Type B pancreatic cell (in vitro differentiated cells): ENCODE measurements at places on chromosomes 2 and 18. TPM values are rescaled to one million over a fixed set of nuclear protein-coding genes. Genes with fewer than 3 reads are reported as not detected.

Gene ACYP2
- 9.8 and 10.1 TPM in 2 replicates for total RNA-seq

Gene DNAJB2
- total RNA-seq: 68.5 and 109 TPM in 2 replicates

Gene CENPA
- 9.0 and 24.7 TPM in 2 replicates for total RNA-seq

Gene CNDP1
- 0.48 and 0.67 TPM in 2 replicates for total RNA-seq

Gene DCC
- total RNA-seq: 5.4 and 11.6 TPM in 2 replicates

Gene CHRNG
- total RNA-seq: 0.50 and 0.87 TPM in 2 replicates

Gene TCF23
- total RNA-seq: not detected in 2 replicates

Gene GRB14
- total RNA-seq: 8.8 and 11.6 TPM in 2 replicates

Gene SP9
- 0.56 TPM in 1 of 2 replicates, not detected in the other for total RNA-seq

Gene ZBTB7C
- total RNA-seq: 13.0 and 40.9 TPM in 2 replicates

Gene CYRIA
- total RNA-seq: 6.5 and 28.2 TPM in 2 replicates

Gene GNAL
- total RNA-seq: 8.3 and 12.9 TPM in 2 replicates

Gene IL36B
- not detected in 2 replicates for total RNA-seq

Gene PLGLB2
- 3.4 and 5.1 TPM in 2 replicates for total RNA-seq

Gene SLC14A1
- 0.76 and 2.4 TPM in 2 replicates for total RNA-seq

Gene FAM228A
- not detected in 2 replicates for total RNA-seq

Gene PLCD4
- total RNA-seq: 0.40 and 1.4 TPM in 2 replicates

Gene STPG4
- 0.36 TPM in 1 of 2 replicates, not detected in the other for total RNA-seq

Gene SERPINB10
- not detected in 2 replicates for total RNA-seq

Gene MAP3K19
- total RNA-seq: 0.24 and 1.1 TPM in 2 replicates

Gene DSG4
- 0.07 and 0.17 TPM in 2 replicates for total RNA-seq

Gene GAL3ST2
- total RNA-seq: 0.19 and 0.29 TPM in 2 replicates

Gene CAB39
- 49.2 and 66.9 TPM in 2 replicates for total RNA-seq

Gene LIPG
- 16.9 and 22.7 TPM in 2 replicates for total RNA-seq

Gene STEAP3
- 19.0 and 25.5 TPM in 2 replicates for total RNA-seq

Gene CRYGD
- total RNA-seq: not detected in 2 replicates

Gene KIF1A
- total RNA-seq: 78.4 and 112 TPM in 2 replicates

Gene SRBD1
- 10.7 and 19.3 TPM in 2 replicates for total RNA-seq

Gene TBR1
- total RNA-seq: 1.1 TPM in 1 of 2 replicates, not detected in the other

Gene ZNF804A
- total RNA-seq: 0.59 and 2.0 TPM in 2 replicates

Gene NYAP2
- 0.46 and 1.00 TPM in 2 replicates for total RNA-seq

Gene OLA1
- total RNA-seq: 82.1 and 94.4 TPM in 2 replicates

Gene ALPG
- total RNA-seq: 0.14 and 0.88 TPM in 2 replicates

Gene SNORC
- 7.1 and 28.9 TPM in 2 replicates for total RNA-seq

Gene DCDC2C
- not detected in 2 replicates for total RNA-seq
